ENCODE measurements at places on chromosomes 1 and 21. TPM values are rescaled to one million over a fixed set of nuclear protein-coding genes. Genes with fewer than 3 reads are reported as not detected.

Gene FBLIM1
- total RNA-seq: 141 TPM

Gene TCHHL1
- not detected for total RNA-seq

Gene FCRL4
- total RNA-seq: not detected

Gene CRP
- not detected for total RNA-seq

Gene KRTAP19-1
- total RNA-seq: not detected

Gene FOXO6
- not detected for total RNA-seq

Gene CRNN
- not detected for total RNA-seq

Gene KIAA1614
- 3.0 TPM for total RNA-seq

Gene RBM11
- total RNA-seq: not detected

Gene LCE1F
- total RNA-seq: not detected

Gene APOBEC4
- total RNA-seq: not detected

Gene BSND
- not detected for total RNA-seq

Gene RPE65
- not detected for total RNA-seq

Gene OR2L3
- total RNA-seq: not detected

Gene SPRR2G
- not detected for total RNA-seq

Gene SLC44A5
- under 0.01 TPM for total RNA-seq
